Naive B cell (primary cell): ENCODE measurements at places on chromosomes 5 and 9.

- DNase-seq, result no peak
These were observed 83.0 kb downstream of the OXCT1 start for GRCh38 chr5:41787265-41787664.

DNA sequence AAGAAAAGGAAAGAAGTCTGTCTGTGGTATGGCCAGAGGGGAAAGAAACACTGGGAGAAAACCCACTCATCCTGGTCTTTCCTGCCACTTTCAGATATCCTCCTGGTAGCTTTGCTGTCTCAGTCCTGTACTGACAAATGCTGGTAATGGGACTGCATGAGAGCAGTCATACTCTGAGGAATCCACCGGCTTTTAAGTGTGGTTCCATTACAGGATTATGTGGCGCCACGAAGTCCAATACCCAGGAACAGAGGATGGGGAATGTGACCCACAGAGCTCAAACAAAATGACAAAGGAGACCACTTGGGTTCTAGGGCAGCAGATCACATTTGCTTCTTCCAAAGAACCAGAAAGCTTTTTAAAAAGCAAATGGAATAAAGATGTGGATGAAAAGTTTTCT lies 26.3 kb upstream of the FBP1 start:
- no peak for DNase-seq

GRCh38 chr5:87015901-87016300 lies 251.8 kb upstream of the RASA1 start:
- no peak for DNase-seq

- no peak for DNase-seq
These were observed 284.5 kb downstream of the SH3GL2 start for GRCh38 chr9:17863213-17863883.

DNA sequence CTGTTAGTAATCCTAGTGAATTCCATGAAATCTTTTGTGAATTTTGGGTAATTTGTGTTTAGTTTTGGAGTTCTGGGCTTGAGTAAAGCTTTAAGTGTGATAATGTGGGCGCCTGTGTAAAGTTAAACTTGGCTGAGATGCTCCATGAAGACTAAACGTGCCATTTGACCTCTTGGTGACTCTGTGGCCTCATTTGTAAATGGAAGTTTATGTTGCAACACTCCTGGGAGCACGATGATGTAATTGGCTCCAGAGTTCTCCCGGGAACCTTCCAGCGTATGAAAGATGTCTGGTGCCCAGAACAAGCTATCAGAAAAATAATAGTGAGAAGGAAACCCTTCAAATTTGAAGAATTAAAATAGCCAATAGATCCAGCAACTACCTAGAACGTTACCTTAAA lies 981.2 kb downstream of the TLE4 start:
- DNase-seq, result no peak

DNA sequence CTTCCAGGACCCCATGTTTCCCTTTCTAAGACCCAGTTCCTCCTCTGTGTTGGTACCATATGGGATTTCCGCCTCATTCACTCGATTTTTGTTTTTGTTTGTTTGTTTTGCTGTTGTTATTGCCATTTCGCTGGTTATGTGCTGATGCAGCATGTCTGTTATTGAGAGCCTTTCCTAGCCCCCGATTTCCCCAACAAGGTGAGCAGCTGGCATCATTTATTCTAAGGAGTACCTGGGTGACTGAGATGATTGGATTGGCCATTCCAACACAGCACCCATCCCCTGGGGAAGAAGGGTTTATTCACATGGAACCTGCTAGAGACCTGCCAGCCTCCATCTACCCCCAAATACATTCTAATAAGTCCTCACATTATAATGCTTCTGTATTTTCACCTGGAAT lies 2.7 kb downstream of the GLRA1 start:
- no peak for DNase-seq
